ENCODE measurements at places on chromosomes 6 and 20. TPM values are rescaled to one million over a fixed set of nuclear protein-coding genes. Genes with fewer than 3 reads are reported as not detected.

DNA sequence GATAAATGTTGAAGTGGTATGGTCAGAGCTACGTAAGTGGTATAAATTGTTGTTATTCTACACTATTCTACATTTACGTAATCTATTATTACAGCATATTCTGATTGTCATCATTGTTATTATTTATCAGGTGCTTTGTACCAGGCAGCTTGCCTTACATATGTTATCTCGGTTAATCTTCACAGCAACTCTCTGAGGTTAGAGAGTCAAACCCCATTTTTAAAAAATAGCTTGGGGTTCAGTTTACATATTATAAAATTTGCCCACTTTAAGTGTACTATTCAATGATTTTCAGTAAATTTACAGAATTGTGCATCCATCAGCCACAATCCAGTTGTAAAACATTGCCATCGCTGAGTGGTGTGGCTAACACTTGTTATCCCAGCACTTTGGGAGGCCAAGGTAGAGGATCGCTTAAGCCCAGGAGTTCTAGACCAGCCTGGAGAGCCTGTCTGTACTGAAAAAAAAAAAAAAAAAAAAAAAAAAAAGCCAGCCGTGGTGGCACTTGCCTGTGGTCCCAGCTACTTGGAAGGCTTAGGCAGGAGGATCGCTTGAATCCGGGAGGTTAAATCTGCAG is 35.5 kb downstream of the PPP1R16B start:
- no peak for DNase-seq

DNA sequence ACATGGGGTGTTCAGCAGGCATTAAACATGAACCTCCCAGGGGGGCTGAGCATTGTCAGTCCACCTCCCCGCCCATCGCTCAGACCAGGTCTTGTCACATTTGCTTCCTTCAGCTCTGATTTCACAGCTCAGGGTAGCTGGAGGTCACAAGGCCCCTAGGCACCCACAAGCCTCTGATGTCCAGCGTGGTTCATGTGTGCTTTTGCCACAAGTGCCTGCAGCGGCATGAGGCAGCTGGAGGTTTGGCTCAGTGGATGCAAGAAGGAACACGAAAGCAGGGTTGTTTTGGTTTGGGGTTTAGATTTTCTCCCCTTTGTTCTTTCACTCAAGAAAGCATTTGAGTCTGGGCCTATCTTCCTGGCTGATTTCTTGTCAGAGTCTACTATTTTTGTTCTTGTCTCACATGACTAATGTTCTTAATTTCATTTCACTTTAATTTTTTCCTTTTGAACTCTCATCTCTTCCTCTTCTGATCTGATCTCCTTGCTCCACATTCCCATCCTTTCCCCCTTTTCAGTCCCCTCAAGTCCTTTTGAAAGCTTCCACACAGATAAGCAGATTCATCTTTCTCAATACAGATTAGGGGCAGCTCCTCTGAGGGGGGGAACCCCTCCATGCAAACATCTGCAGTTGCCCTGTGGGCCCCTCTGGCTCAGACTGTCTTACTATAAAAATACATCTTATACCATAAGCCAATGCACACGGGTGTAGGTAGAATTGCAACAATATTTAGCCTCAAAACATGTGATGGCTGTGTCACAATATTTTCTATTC is 68.1 kb upstream of the CEP85L start:
- no peak for DNase-seq

- no peak for DNase-seq
These were observed 197.5 kb upstream of the FOXA2 start for GRCh38 chr20:22781869-22782268.

DNA sequence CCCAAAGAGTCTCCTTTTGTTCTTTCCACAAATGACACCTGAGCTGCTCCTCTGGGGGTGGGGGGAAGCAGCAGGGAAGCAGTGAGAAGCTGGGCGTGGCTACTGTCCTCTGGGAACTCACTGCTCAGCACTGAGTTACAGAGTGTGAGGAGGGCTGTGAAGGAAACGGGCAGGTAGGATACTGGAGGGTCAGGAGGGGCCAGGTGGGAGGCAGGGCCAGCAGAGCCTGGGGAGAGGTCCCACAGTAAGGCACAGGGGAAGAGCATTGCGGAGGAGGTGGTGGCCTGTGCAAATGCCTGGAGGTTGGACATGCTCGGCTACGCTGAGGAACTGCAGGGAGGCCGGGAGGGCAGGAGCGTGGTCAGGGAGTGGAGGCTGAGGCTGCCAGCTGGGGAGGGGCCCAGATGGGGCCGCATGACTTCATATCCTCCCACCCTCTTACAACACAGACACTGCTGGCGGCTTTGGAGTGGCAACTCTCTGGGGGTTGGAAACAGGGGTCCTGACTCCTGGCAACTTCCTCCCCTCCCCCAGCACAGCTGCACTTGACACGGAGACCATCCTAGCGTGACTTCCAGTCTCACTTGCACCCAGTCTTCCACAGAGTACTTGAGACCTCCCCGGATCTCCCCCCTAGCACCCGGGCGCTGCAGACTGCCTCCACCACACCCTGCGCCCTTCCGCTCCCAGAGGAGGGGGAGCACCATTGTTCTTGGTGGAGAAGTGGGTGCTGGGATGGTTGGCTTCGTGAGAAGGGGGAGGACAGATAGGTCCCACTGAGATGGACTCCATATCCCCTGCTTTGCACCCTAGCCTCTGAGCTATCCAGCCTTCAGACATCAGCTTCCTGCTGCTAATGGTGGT is 34.2 kb downstream of the RBM38 start:
- no peak for DNase-seq

- no peak for DNase-seq
These were observed 5.0 kb upstream of the PXDC1 start for GRCh38 chr6:3756546-3756945.

- DNase-seq: peak; percentile 72
These were observed 19.6 kb downstream of the SLC22A2 start for GRCh38 chr6:160238761-160239751.

- no peak for DNase-seq
These were observed 225.5 kb upstream of the MARCKS start for GRCh38 chr6:113631666-113632065.

GRCh38 chr6:152461556-152461955 is 175.6 kb downstream of the SYNE1 start:
- DNase-seq: no peak

ALDH5A1 gene
- 3.8 TPM for total RNA-seq

DOK5 gene
- under 0.01 TPM for total RNA-seq

RNF39 gene
- 0.05 TPM for total RNA-seq

CFB gene
- 24.3 TPM for total RNA-seq
